ENCODE measurements at places on chromosomes 5 and 9.
A peak's percentile ranks its signal among the peaks of the same experiment; 100 is the strongest.

DNA sequence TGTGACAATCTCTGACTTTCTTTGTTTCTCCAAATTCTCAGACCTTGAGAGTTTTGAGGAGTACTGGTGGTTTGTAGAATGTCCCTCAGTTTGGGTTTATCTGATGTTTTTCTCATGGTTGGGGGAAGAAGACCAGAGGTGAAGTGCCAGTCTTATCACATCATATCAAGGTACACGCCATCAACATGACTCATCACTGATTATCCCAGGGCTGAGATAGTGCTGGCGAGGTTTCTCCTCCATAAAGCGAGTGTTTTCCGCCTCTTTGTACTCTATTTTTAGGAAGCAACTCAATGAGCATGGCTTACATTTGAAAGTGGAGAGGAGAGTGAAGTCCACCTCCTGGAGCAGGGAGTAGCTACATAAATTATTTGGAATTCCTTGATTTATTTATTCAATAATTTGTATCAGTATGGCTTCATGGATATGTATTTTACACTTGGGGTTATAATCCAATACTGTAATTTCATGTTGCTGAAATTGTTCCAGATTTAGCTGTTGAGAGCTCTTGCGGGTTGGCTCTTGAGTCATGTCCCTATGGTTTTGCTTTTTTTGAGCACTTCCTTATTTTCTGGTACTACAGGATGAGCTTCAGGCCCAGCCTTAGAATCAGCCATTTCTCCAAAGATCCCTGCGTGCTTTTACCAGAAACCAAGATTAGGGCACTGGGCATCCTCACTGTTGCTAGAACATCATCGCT lies 23.9 kb downstream of the DCANP1 start:
- no peak for DNase-seq

DNA sequence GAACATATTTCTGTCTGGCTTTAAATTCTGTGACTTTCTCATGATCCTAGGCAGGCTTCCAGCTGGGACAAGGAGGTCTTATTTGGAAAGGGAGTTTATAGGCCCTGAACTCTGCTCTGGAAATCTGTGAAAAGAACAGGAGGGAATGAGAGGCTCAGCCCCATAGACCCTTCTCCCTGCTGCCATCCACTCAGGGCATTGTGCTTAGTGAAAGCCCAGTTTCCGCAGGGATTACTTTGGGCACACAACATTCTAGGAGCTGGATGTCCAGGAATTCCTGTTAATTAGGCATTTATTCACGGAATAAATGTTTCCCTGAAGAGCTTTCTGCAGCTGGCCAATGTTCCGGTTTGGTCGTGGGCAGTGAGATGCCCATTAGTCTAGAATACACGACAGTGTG lies 32.7 kb upstream of the COL15A1 start:
- no peak for DNase-seq

DNA sequence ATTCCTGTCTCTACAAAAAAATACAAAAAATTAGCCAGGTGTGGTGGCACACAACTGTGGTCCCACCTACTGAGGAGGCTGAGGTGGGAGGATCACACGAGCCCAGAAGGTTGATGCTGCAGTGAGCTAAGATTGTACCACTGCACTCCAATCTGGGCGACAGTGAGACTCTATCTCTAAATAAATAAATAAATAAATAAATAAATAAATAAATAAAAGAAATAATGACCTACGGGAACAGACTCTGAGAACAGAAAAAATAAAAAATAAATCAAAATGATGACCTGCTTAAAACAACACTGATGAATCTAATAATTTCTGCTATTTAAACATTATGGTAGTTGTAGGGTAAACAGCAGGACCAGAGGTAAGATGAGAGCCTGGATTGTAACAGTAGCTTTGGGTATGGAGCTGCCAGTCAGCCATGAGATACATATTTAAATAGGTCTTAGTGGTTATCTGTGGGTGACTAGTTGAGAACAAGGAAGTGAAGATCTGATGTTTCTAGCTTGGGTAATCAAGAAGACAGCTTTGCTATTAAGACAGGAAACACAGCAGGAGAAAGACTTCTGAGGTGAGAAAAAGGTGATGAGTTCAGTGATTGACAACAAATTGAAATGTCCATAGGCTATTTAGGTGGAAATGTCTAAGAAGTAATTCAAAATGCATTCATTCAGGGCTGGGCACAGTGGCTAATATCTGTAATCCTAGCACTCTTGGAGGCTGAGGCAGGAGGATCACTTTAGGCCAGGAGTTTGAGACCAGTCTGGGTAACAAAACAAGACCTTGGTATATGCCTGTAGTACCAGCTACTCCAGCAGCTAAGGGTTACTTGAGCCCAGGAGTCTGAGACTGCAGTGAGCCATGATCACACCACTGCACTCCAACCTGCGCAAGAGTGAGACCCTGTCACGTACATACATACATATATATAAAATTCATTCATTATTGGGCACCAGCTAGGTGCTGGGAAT lies 11.0 kb downstream of the RNF145 start:
- DNase-seq = no peak

DNA sequence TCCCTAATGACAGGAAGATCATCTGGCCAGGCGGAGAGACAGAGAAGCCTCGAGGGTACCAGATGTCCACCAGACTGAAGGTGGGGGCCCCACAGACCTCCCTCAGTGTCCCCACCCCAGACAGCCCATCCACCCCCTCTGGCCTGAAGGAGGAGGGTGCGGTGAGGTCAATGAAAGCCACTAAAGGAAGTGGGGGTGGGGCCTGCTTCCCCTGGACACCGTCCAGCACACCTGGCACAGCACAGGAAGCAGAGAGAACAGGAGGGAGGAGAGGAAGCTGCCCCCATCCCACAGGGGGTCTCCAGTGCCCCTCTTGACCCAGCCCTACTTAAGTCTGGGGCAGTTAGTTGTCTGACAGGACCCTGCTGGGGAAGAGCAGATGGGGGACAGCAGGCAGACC lies 11.2 kb downstream of the LRRC26 start:
- no peak for DNase-seq

- no peak for DNase-seq
Observed at GRCh38 chr9:114138552-114138971, 16.8 kb upstream of the COL27A1 start.

DNA sequence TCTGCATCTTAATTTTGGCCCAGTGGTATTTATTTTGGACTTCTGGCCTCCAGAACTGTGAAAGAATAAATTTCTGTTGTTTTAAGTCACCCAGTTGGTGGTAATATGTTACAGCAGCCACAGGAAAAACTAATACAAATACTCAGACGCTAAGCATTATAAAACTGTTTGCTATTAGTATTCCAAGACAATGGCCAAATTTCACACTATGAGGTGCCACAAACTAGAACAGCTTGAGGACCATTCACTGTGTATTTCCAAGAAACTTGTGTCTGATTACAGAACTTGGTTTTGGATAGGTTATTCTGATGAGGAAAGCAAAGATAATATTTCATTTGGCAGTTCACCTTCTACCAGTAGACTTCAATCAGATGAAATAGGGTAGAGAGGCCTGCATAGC lies 16.3 kb upstream of the ISOC1 start:
- no peak for DNase-seq

GRCh38 chr5:136979131-136979530 lies 520.0 kb downstream of the SPOCK1 start:
- DNase-seq = no peak

GRCh38 chr5:150783422-150783928 lies 4.9 kb downstream of the SMIM3 start:
- DNase-seq = peak; percentile 40

GRCh38 chr9:130918101-130918825 lies 20.8 kb downstream of the FIBCD1 start:
- no peak for DNase-seq

- DNase-seq = no peak
Observed at GRCh38 chr9:84953252-84953773, 283.8 kb downstream of the NTRK2 start.

GRCh38 chr9:79257228-79257781 lies 314.5 kb upstream of the TLE4 start:
- peak; percentile 14 for DNase-seq

- peak; percentile 79 for DNase-seq
Observed at GRCh38 chr5:174317256-174317894, 271.9 kb downstream of the NSG2 start.

DNA sequence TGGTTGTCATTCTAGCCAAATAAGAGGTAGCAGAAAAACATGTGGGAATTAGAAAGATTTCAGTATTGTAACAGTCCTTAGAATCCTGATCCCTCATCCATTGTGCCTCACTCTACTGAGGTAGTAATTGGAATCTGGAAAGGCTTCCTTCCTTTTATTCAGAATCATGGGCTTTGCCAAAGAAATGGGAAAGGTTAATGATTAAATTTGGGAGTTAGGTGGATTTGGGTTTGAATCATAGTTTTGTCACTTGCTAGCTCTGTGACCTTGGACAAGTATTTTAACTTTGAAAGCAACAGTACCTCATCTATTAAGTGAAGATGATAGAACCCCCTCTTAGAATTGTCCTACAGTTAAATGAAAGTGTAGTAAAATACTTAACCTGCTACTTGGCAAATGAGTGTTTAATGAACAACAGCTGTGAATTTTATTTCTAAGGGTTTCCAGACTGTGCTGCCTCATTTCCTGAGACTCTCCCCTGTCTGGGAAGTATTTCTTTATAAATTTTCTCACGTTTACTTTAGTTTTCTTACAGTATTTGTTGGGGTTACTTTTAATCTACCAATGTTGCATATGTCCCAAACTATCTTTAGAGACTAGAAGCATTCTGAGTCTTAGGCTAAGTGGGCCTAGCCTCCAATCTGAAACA lies 11.7 kb downstream of the SPDL1 start:
- DNase-seq = no peak

DNA sequence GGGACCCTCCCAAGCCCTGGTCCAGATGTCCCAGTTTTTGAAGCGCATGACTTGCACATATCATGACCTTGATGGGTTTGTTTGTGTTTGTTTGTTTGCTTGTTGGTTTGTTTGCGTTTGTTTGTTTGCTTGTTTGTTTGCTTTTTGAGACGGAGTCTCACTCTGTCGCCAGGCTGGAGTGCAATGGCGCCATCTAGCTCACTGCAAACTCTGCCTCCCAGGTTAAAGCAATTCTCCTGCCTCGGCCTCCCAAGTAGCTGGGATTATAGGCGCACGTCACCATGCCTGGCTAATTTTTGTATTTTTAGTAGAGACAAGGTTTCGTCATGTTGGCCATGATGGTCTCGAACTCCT lies 13.0 kb upstream of the UBAC1 start:
- DNase-seq = no peak

- no peak for DNase-seq
Observed at GRCh38 chr5:18686253-18686652, 1052.0 kb downstream of the TAF11L14 start.

GRCh38 chr9:127106466-127106855 lies 16.0 kb downstream of the ANGPTL2 start:
- DNase-seq = no peak

- DNase-seq = no peak
Observed at GRCh38 chr9:95007226-95007869, 280.8 kb downstream of the AOPEP start.

- DNase-seq = no peak
Observed at GRCh38 chr9:98109052-98109451, 10.0 kb downstream of the TRIM14 start.

DNA sequence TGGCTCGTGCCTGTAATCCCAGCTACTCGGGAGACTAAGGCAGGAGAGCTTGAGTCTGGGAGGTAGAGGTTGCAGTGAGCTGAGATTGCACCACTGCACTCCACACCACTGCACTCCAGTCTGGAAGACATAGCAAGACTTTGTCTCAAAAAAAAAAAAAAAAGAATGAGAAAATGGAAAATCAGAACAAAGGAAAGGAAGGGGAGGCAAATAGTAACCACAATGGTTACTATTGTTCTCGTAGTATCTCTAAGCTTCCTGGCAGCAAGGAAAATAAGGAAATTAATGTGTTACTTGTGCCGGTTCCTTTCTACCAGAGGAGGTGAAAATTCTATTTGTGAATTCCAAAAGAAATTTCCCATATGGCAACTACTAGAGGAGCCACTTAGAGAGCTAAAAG lies 48.5 kb upstream of the BNC2 start:
- no peak for DNase-seq

DNA sequence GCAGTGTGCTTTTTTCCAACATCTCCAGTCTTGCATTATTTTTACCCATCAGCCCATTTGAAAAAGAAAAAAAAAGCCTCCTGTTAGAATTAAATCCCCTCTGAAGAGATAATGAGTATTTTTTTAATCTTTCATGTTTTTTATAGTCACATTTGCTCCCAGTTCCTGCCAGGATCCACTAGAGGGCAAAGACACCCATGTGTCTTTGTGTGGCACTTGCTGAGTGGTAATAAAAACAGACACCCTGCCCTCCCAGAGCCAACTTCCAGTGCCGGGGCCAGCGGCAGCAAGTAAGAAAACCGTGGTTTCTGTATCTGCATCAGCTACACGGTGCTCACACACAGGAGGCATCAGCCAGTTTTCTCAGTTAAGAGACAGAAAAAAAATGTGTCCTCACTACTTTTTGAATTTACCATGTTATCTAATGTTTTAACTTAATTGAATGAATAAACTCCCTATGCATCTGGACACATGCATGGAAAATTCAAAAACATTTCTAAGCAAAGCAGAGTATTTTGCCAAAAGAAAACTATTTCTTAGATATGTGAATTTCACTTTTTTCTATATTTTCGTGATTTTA lies 70.2 kb upstream of the PLEKHG4B start:
- DNase-seq = peak; percentile 59

DNA sequence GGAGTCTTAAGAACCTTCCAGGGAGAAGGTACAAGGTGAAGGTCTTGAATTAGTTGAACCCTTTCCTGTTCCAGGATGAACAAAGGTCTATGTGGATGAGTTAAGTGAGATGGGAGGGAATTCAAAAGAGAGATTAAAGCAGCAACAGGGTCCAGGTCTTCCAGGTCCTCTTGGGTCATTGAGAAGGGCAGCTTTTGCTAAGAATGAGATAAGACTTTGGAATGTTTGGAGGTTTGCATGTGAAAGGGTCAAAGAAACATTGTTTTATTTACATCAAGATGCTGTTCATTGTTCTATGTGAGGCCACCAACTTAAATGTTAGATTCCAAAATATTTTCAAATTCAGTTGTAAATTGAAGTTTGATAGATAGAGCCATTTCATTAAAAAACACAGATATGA lies 463.9 kb downstream of the ANXA1 start:
- DNase-seq = no peak

- no peak for DNase-seq
Observed at GRCh38 chr5:514101-514485, 10.2 kb downstream of the SLC9A3 start.

GRCh38 chr9:93028448-93029006 lies 30.0 kb upstream of the SUSD3 start:
- DNase-seq = no peak
